Glomerular endothelial cell (primary cell): ENCODE measurements at places on chromosomes 1 and 21.

GRCh38 chr1:79295967-79296366, 289.4 kb upstream of the ADGRL4 start:
- DNase-seq: no peak

DNA sequence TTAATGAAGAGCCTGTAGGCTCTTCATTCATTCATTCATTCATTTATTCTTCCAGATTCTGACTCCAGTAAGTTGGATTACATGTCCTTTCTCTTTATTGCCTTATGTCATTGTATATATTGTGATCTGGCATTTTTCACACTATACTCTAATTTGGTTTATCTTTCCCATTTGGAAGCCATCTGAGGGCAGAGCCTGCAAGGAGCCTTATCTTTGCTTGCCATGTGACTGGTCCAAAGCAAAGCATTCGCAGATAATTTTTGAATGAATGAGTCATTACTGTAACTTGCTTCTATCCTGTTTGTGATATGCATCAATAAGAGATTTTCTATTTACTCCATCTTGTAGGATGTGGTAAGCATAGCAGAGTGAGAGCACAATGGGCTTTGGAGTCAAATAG, 108.4 kb upstream of the DAB1 start:
- DNase-seq: no peak

DNA sequence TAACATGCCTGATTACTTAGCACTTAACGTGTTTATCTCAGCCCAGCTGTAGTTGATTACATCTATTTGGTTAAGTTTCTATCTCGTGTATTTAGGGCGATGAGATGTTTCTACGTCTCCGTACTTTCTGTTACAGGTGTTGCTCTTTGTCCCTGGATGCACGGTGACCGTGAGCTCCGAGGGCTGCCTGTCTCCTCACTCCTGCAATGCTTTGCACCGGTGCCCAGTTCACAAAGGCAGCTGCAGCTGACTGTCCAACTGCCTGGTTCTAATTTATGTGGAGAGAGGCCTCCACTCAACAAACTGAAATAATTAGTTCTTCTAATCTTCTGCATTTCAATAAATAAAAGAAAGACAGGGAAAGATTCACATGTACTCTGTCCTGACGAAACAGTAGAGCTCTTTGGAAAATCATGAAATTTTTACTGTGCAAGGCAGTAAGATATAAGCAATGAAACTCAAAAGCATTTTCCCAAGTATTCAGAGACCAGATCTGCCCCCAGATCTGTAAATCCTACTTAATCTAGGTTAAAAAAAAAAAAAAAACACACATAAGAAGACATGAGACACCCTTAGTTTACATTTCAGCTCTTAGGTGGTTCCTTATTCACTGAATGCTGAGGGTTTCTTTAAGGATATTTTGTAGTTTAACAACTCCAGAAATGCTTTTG, 108.2 kb downstream of the TGFBR3 start:
- DNase-seq: no peak

DNA sequence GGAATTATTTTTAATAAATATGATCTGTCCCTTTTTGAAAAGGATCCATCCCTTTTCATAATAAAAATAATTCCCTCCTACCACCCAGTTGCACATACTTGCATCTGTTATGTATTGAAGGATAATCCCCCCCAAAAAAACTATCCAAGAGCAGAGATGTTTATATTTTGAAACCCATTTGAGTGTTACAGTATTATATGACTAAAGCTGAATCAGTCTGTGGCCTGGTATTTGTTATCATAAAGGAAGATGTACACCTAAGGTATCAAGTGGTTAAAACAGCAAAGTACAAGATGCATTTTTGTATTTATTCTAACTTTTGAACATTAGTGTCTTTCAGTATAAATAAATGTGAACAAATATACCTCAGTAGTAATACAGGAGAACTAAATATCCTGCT, 12.7 kb upstream of the TGFB2 start:
- no peak for DNase-seq

DNA sequence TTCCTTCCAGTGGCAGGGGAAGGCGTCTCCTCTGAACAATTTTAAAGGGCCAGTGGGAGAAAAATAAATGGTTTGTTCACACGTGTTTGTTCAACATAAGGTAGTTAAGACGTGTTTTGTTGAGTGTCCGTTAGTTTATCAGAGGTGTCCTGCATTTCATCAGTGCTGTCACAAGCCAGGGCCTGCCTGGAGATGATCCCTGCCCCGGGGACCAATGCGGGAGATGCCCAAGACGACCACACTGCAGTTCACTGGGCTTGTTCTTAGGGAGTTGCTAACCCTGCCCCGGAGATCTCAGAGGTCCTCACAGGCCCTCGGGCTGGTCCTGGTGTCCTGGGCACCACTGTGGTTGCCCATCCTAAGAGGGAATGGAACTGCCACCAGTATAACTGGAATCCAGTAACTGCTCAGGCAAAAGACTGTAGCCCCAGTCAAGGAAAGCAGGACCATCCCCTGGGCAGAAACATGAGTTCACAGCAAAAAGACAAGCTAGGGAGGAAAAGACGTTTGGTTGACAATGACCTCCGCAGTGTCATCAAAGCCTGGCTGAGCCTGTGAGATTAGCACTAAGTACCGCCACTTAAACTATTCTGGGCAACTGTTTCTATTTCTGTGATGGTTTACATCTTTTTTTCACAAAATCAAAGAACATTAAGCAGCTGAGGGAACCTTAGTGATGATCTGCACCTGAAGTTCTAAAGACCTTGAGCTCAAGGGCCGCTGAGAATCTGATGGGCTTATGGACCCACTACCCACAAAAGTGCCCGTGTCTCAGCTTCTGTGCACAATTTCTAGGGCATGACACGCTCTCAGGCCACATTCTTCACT, 44.9 kb upstream of the LIN9 start:
- DNase-seq: no peak

DNA sequence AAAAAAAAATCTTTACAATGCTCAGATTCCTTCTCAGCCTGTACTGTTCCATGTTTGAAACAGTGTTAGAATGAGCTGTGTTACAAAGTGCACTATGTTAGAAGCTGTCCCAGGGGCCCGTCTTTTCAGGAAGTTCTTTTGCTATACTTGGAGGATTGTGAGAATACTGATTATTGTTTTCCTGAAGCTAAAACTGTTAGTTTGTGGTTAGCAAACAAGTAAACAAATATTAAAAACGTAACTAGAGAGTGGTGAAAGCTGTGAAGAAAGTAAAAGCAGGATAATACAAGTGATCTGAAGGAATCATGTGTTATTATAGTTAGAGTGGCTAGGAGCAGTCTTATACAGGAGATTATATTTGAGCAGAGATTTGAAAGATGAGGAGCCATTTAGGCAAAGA, 35.6 kb downstream of the CAMSAP2 start:
- DNase-seq: no peak

- no peak for DNase-seq
These were observed 22.7 kb downstream of the RIT1 start for GRCh38 chr1:155888481-155888880.

DNA sequence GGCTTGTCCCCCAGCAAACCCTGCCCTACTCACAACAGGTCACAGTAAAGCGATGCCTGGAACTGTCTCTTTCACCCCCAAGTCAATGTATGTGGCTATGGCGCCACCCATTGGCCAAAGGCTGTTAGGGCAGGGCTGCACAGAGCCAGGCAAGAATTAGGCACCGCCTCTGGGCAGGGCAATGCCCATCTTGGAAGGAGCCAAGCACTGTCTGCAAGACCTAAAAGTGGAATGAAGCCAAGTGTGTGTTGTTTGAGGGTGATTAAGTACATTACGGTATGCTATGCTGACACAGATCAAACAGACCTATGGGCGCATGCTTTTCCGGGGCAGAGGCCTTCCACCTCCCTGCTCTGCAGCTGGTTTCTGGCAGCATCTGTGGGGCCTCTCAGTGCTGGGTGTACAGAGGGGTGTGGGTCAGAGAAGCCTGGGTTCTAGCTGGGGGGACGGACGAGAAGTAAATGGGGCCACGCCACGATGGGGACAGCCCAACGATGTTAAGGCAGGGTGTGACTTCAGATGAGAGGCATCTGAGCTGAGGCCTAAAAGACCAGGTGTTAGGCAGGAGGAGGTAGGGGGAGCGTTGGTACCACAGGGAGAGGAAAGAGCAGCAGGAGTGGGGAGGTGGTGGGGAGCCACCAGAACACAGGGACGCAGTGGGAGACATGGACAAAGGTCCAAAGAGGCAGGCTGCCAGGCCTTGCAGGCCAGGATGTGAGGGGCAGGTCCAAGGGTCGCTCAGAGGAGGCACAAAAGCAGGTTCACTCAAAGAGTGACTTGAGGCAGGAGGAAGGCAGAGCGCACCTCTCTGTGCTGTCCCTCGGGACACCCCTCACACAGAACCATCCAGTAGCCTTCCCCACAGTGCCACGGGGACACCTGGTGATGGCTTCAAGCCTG, 49.8 kb downstream of the ACOT7 start:
- no peak for DNase-seq

DNA sequence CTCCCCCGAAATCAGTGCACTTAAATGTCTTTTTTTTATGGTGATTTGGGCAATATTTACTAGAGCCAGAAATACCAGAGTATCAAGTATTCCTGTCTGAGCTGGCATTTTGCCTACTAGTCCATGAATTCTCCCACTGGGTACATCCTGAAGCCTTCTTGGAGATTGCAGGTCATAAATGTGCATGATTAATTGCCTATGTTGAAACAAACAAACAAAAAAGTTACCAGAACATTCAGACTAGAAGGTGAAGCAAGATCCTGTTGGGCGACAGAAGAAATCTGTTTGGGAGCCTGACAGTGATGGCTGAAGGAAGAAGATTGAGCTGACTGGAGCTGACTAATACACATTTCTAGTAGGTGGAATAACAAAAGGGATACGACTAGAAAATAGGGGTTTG, 127.4 kb upstream of the NRIP1 start:
- DNase-seq: no peak
